NCI-H1048 (cell line): ENCODE measurements at places on chromosomes 1 and 21.

GRCh38 chr1:11653101-11653860 lies 948 bp downstream of the FBXO2 start:
- no peak for DNase-seq

DNA sequence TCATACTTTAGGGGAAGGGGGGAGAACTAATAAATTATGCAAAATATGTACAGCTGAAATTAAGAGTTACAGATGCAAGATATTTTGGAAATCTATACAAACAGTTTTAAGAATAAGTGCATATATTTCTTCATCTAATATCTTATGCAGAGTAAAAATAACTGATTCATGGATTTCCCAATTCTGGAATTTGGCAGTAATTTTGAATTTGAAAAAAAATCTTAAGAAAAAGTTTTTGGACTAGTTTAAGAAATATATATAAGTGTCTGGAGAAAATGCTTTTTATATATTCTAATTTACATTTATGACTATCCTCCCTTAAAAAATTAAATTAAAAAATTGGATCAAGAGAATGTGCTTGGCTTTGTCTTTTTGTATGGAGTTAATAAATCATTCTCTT lies 474.3 kb downstream of the BRINP3 start:
- DNase-seq = no peak

DNA sequence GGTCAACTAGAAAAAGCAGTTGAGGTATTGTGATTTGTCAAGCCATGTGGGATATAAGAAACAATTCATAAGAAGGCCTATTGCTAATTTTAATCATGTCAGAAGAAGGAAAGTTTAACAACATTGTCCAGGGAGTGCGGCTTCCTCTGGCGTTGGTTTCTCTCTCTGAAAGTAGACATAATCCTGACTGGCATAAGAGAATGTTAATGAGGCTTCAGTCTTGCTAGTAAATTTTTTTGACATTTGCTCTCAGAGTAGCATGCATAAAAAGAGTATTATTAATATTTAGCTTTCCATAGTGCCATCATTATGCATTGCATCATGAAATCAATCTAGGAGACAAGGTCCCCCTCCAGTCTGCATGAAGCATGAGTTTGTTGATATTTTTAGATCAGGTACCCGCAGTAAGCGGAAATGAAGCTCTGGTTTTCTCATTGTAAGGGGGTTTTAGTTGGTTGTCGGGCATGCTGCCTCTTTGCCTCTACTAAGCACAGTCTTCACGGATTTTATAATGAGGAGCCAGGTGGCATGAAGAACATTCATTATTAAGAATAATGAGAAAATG lies 12.8 kb upstream of the PRDM2 start:
- DNase-seq = no peak

GRCh38 chr21:45294509-45295291 lies 7.0 kb upstream of the POFUT2 start:
- DNase-seq = no peak
